ENCODE measurements at places on chromosomes 16 and 17. TPM values are rescaled to one million over a fixed set of nuclear protein-coding genes. Genes with fewer than 3 reads are reported as not detected.
A peak's percentile ranks its signal among the peaks of the same experiment; 100 is the strongest.

SDF2 gene
- total RNA-seq = 36.9 TPM

SLC13A5 gene
- not detected for total RNA-seq

EDC4 gene
- 29.1 TPM for total RNA-seq

ITGB3 gene
- total RNA-seq = 22.0 TPM

UNK gene
- 30.2 TPM for total RNA-seq

ZNF263 gene
- 30.6 TPM for total RNA-seq

PLA2G10 gene
- total RNA-seq = not detected

MIS12 gene
- total RNA-seq = 22.8 TPM

PERCC1 gene
- not detected for total RNA-seq

KCNAB3 gene
- not detected for total RNA-seq

CDRT15L2 gene
- not detected for total RNA-seq

CRYM gene
- total RNA-seq = 2.0 TPM

DNA sequence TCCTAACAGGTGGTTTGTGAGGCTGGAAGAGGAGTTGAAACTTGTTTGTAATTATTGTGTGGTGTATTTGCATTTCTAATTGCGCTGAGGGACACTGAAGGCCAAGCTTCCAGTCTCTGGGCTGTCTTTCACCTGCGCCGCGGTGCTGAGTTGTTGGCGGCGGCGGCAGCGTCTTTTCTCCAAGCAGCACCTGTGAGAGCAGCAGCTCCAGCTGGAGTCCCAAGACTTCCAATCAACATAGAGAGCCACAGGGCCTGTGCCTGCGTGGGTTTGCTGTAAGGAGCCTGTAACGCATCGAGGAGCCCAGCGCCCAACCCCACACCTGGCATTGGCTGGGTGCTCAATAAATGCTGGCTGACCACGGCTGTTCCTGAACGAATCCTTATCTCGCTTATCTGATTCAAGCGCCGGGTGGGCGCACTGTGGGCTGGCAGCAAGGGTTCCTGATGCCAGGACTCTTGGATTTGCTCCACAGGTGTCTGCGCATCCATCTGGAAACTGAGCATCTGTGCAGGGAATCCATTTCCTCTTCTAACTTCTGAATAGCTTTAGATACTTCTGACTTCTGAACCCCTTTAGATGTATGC, 138.1 kb downstream of the ASIC2 start:
- no peak for DNase-seq

- DNase-seq = peak; percentile 86
Observed at GRCh38 chr16:53041320-53042051, 11.2 kb downstream of the CHD9NB start.

- peak; percentile 32 for DNase-seq
Observed at GRCh38 chr17:45380991-45381390, 51.7 kb downstream of the ARHGAP27 start.

- DNase-seq = peak; percentile 2
Observed at GRCh38 chr17:36697903-36698530, 96.6 kb downstream of the MRM1 start.

DNA sequence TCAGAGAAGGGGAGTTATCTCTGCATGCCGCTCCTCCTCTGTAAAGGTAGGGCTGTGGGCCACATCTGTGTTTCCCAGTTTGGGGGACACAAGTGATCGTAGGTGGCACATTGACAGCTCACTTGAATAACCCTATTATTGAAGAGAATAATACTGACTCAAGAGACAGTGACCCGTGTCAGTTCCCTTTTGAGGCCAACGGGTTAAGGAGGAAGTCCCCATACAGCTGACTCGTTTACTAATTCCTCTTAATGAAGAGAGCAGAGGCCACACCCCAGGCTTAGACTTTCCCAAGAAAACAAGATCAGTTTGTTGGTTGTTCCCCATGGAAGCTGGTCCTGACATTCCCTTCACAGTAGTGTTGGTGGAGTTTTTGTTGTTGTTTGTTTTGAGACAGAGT, 33.0 kb downstream of the IL4R start:
- no peak for DNase-seq

GRCh38 chr17:73039282-73039681, 53.2 kb downstream of the SLC39A11 start:
- no peak for DNase-seq

GRCh38 chr16:67244387-67245185, 2.7 kb downstream of the FHOD1 start:
- DNase-seq = peak; percentile 86

DNA sequence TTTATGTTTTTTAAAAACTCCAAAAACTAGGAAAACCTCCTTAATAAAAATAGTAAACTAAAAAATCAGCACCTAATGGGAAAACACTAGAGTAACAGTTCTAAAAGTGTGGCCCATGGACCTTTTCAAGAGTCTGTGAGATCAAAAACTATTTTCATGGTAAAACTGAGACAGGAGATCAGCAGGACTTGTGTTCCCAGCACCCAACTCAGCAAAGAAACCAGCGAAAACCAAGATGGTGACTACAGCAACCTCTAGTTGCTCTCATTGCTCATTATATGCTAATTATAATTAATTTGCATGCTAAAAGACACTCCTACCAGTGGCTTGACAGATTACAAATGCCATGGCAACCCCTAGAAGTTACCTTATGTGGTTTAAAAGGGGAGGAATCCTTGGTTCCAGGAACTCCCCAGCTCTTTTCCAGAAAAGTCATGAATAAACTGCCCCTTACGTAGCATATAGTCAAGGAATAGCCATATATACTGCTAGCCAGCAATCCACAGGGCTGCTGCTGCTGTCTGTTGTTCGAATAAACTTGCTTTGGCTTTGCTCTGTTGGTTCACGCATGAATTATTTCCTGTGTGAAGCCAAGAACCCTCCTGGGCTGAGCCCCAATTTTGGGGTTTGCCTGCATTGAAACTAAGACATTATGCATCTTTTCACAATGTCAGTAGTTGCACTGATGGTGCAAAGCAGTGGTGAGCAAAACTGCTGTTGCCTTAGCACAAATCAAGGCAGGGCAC, 12.4 kb downstream of the CMTR2 start:
- DNase-seq = no peak

DNA sequence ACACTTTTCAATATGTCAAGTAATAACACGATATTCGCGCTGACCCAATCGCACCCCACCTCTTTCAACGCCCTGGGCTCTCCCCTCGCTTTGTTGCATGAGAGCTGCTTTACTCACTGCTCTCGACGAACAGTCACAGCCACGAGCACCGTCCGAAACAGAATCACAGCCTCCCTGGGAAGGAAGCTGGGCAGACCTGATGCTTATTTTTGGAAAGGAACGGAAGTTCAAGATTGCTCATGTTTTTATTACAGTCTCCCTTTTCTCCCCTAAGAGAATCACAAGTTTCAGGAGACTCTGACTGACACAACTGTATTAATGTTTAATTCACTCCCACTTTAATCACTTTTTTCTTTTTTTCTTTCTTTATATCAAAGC, 67.8 kb downstream of the ANKRD11 start:
- peak; percentile 67 for DNase-seq

DNA sequence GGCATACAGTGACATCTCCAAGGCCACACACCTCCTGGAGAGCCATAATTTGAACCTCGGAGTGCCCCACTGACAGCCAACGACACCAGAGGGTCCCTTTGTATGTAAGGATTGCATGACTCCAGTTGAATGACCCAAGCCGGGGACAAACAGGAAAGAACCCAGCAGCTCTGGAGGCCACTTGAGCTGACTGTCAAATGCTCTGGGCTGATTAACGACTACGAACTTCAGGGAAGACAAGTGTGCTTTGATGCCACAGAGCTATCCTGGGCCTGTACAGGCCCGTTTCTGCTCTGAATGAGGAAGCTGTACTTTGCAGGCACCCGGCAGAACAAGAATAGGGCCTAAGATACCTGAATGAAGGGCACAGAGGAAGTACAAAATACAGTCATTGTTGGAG, 404.6 kb downstream of the SLC39A11 start:
- no peak for DNase-seq

DNA sequence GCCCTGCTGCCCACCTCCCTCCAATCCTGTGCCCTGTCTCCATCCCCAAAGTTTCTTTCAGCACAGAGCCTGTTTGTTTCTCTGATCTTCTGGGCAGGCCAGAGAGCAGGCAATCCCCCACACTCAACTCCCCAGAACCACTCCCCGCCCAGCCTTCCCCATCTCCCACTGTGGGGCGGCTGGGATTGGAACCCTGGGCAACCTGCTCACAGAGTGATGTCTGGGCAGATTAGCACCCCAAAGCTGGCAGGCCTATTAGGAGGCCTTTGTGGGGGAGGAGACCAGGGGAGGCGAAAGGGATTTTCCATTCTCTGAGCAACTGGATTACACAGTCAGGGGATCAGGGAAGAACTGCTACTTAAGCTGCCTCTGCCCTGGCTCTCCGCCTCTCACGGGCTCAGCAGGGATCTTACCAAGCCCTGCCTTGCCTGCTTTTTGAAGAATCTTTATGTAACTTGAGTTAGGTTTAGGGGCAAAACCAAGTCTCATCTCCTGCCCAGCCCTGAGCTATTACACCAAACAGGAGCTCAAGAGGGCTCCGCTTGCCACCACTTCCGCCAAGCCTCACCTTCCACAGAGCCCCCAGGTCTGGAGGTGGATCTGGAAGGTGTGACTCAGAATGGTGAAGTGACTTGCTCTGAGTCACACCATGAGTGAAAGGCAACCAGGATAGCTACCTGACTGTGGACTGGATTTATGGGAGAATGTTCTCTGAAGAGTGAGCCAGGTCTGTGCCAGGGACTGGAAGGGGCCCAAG, 16.0 kb upstream of the LHX1 start:
- DNase-seq = peak; percentile 55

DNA sequence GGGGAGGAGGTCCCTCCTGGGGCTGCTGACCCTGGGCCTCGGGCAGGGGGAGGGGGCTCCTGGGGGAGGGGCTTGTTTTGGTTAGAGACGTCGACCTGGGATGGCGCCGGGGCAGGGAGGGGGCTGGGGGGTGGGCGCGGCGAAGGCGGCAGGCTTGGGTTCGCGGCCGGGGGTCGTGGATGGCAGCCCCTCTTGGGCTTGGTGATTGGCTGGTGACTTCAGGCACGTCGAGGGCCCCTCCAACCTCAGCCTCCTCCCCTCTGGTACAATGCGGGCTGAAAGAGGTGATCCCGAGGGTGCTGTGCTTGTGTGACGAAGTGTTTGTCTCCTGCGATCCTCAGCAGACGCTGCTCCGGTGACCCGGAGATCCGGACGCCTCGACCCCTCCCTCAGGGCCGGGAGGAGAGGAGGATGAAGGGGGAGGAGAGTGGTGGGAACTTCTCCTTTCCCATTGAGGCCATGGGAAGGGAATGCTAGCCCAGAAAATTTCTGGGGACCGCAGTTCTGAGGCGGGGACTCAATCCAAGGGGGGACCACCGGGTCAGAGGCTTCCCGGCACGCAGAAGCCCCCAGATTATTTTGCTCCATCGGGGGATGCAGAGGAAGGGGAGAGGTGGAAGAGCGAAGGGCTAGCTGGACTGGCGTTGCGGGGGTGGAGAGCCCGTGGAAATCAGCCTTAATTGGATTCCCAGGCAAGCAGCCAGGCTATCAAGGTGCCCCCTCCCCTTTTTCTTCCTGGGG, 43.9 kb downstream of the RAI1 start:
- no peak for DNase-seq

- no peak for DNase-seq
Observed at GRCh38 chr16:8919089-8919933, 37.2 kb downstream of the LITAFD start.

GRCh38 chr16:73049091-73049490, 1.2 kb upstream of the ZFHX3 start:
- no peak for DNase-seq

DNA sequence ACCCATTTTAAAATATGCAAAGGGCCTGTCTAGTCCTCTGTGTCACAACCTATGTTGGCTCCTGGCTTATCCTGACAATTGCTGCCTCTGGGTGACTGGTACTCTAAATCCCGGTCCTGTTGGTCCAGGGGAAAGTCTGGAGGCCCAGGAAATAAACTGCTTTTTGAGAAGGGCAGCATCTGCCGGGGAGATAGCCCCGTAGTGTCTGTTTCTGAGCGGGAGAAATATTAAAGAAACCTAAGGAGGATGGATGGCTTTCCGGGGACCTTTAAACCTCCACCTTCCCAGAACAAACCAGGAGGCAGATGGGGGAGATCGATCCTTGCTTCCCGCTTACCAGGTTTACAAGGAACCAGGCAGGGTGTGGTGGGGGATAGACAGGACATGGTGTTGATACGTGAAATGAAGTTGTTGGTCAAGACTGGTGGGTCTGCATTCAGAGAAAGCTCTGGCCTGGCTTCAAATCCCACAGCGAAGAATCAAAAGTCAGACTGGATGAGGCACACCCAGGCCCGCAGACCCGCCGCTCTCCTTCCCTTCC, 3.8 kb downstream of the HOXB2 start:
- DNase-seq = peak; percentile 51

DNA sequence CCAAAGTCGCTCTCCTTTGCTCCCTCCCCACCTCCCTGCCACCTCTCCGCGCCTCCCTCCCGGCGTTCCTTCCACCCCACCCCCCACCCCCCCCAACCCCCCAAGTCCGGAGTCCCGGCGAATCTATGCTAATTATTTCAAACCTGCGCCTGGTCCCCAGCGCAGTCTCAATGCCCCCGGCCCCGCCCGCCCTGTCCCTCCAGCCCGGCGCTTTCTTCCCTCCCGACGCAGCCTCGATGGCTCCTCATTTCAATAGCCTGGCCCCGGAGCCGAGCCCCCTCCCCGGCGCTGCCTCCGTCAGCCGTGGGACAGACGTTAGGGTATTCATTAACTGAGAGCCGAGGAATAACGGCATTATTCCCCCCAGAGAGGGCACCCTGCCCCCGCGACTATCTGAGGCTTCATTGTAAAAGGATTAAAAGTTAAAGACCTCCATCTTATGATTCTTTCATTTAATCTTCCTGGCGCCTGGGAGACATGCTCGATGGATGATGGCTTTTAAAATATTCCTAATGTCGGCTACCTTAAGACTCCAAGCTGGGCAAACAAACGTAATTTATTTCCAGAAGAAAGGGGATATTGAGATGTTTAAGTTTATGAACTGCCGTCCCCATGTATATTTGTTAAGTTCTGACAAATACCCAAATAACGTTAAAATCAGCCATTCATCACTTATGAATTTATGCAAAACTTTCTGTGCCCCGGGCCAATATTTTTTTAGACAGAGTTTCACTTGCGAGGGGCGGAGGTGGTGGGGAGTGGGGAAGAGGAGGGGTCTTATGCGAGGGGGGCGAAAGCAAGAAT, 3.4 kb downstream of the NOG start:
- DNase-seq = no peak

GRCh38 chr17:19378416-19379360, at the start of gene MAPK7:
MAPK7 (plus strand) TSS chr17:19378498; CDS start chr17:19378901, 403 bp downstream.
- no peak for DNase-seq

DNA sequence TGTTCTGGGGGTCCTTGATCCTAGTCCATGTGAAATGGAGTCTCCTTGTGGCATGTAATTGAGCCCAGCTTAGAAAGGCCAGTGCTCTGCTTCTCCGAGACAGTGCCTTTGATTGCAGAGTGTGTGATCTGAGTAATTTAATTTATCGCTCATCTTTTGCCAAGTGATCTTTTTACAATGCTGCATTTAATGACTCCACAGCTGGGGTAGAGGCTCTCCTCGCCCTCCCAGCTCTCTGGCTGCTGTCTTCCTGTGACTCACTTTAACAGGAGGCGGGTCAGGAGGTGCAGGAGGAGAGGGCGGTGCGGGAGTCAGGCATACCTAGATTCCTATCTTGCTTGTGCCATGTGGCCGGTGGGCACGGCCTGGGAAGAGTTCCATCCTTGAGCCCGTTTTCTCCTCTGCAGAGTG, 113.4 kb upstream of the FOXF1 start:
- peak; percentile 80 for DNase-seq

All from fibroblast of the aortic adventitia (primary cell).